H1 (cell line): ENCODE measurements at places on chromosomes 1 and 21. TPM values are rescaled to one million over a fixed set of nuclear protein-coding genes. Genes with fewer than 3 reads are reported as not detected.

DNA sequence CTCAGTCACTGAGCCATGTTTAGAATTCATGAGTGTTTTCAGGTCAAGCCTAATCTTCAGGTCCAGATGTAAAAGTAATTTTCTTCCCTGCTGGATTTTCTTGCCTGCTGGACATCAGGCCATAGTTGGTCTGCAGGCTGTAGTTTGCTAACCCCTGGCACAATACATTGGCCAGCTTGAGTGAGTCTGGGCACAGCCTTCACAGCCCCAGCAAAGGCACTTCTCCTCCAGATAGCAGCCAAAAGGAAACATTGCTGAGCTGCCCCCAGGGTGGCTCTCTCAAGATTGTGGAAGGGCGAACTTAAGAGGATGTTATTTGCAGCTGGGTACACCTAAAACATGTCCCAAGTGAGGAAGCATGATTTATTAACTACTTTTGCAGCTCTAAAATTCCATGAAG, 126.8 kb downstream of the PIK3R3 start:
- no peak for DNase-seq

GRCh38 chr1:55700359-55701130, 485.4 kb upstream of the USP24 start:
- DNase-seq, result no peak

The TFAP2E gene
- polyA plus RNA-seq, result 0.17 and 0.24 TPM in 2 replicates

- no peak for DNase-seq
Observed at GRCh38 chr1:199907361-199907760, 120.1 kb upstream of the NR5A2 start.

DNA sequence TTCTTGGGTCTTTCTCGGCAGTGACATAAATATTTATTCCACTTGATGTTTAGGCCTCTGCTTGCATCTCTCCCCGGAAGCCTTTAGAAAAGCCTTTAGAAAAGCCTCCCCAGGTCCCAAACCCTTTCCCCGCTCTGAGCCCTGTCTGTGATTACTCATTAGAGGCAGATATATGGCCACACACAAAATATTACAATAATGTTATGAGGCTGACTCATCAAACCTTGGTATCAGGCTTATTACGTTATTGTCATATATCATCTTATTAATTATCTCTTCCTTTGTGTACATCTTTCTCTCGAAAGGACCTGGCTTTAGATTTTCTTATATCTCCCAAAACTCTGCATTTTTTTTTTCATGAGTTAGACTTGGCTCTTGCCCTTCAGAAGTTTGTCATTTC, 69.5 kb downstream of the FGGY start:
- no peak for DNase-seq

The SPATA45 gene
- 0.21 TPM in 1 of 2 replicates, not detected in the other for polyA plus RNA-seq

DNA sequence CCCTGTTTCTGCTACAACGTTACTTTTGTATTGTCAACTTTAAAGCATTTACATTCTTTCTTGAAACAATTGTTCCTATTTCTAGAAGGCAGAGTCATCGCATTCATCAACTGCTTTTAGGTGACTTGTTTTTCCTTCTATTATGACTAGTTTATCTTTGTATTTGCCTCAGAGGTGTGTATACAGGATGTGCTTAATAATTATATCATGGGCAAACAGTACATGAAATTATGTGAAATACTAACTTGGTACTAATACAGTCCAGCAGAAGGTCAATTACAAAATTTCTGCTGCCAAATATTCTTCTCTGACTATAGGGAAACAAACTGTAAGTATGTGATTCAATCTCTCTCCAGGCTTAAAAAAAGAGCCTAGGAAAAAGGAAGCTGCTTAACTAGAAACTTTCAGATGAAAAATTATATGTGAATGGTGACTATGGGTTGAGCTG, 101.6 kb downstream of the C4BPA start:
- no peak for DNase-seq

DNA sequence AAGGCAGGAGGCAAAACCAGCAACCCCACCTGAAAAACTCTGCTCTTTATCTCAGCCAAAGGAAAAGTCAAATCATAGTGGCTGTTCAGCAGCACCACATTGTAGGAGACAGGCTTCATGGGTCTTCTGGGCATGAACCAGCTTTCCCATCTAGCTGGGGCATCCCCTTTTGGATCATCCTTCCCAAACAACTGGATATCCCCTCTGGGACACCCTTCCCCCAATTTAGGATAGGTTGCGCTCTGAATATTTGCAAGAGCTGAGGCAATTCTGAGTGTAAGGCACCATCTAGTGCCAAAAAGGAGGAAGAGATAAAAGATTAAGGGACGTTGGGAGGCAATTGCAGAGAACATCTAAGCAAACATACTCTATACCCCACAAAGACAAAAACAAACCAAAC, 295.8 kb downstream of the MATN1 start:
- DNase-seq, result no peak

- DNase-seq, result no peak
Observed at GRCh38 chr1:233282582-233282886, 13.0 kb downstream of the PCNX2 start.

The SEC16B gene
- polyA plus RNA-seq, result 0.94 and 1.4 TPM in 2 replicates

DNA sequence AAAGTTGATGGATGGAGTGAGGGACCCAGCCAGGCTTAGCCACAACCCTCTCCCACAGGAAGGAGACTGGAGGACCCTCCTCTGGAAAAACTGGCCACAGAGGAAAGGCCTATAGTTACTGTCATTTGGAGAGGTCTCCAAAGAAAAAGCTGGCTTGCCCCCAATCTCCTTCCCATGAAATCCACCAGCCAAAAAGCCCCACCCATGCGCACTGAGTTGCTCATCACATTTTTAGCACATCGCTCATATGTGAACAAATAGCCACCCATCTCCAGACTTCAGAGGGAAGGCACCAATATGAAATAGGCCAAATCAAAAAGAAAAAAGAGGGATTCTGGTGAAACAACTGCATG, 36.9 kb upstream of the QSOX1 start:
- DNase-seq, result no peak

The PKLR gene
- 7.5 and 9.9 TPM in 2 replicates for polyA plus RNA-seq

DNA sequence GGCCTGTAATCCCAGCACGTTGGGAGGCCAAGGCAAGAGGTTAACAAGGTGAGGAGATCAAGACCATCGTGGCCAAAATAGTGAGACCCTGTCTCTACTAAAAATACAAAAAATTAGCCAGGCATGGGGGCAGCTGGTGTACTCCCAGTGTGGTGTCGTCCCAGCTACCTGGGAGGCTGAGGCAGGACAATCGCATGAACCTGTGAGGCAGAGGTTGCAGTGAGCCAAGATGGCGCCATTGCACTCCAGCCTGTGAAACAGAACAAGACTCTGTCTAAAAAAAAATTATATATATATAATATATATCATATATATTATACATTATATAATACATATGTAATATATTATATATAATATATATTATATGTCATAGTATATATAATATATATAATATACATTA, 249.2 kb upstream of the TPTE start:
- DNase-seq, result no peak

DNA sequence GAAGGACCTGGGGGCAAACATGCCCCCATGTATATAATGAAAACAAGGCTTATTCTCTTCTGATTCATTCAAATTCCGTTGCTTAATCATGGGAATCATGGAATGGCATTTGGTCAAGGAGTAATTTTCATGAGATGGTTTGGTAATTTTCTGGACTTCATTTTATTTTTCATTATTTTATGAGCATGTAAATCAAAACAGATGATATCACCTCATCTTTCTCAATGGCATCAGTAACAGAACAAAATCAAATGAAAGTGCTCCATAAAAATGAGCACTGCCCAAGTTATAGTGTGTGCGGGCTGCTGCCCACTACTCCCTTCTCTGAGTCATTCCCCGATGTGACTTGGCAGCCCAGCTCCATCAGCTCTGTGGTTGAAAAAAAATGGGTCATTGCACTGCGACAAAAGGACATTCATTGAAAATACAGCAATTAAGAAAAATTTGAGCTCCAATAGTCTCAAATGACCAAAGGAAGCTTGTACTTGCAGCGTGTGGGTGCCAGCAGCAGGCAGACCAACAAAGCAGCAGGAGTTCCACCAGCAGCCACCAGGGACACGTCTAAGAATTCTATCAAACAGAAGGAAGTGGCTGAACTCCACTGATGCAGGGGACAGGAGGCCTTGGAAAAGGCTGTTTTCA, 84.3 kb upstream of the VAV3 start:
- DNase-seq, result no peak

DNA sequence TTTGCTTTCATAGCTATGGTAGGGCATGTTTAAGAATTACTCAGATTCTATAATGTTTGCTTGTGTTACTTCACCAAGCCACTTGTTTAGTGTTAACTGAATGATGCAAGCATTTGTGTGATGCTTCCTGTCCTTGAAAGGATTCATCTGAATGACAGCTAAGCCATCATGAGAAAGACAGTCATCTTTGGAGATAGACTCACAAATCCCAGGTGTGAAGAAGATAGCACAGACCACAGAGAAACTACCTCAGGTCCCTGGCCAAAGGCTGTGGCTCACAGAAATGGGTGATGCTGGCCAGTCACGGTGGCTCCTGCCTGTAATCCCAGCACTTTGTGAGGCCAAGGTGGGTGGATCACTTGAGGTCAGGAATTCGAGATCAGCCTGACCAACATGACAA, 321.4 kb downstream of the DPYD start:
- DNase-seq, result no peak

The KRTAP10-1 gene
- 0.08 TPM in 1 of 2 replicates, not detected in the other for polyA plus RNA-seq

The SYT14 gene
- polyA plus RNA-seq, result 1.4 and 2.3 TPM in 2 replicates

The NIPAL3 gene
- polyA plus RNA-seq, result 8.8 and 9.1 TPM in 2 replicates

The FCN3 gene
- polyA plus RNA-seq, result 0.35 and 0.57 TPM in 2 replicates

DNA sequence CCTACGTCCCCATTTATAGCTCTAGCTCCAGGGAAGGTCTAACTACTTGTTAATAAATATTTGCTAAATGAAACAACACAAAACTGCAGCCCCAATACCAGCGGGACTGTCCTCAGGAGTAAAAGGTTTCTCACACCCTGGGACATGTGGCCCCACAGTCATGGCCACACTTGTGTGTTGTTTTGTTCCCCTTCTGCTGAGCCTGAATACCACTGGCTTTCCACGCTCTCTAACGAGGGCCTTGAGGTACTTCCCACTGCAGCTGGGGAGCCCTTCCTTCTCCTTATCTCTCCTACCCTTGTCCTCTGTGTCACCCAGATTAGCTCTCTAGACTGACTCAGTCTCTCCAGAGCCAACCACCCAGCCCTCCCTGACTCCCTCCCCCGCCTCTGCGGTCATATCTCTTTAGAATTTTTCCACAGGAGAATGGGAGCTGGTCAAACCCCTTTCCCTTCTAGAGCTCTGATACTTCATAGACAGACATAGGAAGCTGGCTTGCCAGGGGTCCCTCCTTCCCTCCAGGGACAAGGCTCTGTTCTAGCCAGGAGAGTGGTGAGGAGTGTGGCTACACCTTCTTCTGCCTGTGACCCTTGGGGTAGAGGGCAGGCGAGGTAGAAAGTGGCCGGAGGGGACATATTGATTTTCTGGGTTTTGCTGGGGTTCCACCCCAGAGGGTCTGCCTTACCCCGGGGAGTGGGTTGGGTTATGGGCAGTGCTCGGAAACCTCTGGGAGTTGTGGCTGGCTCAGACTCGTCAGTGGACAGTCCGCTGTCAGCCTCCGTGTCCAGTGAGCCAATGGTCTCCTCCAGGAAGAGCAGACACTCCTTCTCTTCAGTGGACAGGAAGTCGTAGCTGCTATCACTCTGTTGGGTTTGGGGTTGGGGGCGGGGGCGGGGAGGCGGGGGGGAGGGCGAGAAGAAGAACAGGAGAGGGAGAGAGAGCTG, 8.1 kb downstream of the C1orf116 start:
- DNase-seq, result no peak
